ENCODE measurements at places on chromosomes 5 and 9. TPM values are rescaled to one million over a fixed set of nuclear protein-coding genes. Genes with fewer than 3 reads are reported as not detected.

Gene DCTN4
- total RNA-seq, result 18.8 TPM

Gene SPINK14
- total RNA-seq, result not detected

Gene GHR
- 0.03 TPM for total RNA-seq

Gene C9
- not detected for total RNA-seq

Gene AQP3
- total RNA-seq, result 22.7 TPM

Gene NR2F1
- total RNA-seq, result 4.3 TPM

Gene PCDHGA7
- total RNA-seq, result 1.2 TPM

Gene MARCOL
- not detected for total RNA-seq

Gene NMUR2
- total RNA-seq, result 0.10 TPM

Gene HMCN2
- total RNA-seq, result not detected

Gene WWC1
- total RNA-seq, result 86.6 TPM

Gene LVRN
- not detected for total RNA-seq

Gene GDA
- total RNA-seq, result 1.2 TPM

Gene SHROOM1
- 8.8 TPM for total RNA-seq

Gene MXD3
- 19.0 TPM for total RNA-seq

Gene PCDHGA9
- total RNA-seq, result 0.07 TPM

Gene ZFYVE16
- 19.6 TPM for total RNA-seq

Gene CENPP
- total RNA-seq, result 6.8 TPM

Gene LCN9
- total RNA-seq, result 0.16 TPM

All from A549 treated with Hydrocortisone at 1 μM for 4 hours (cell line).